Activated CD8-positive, alpha-beta memory T cell treated with anti-CD3 and anti-CD28 coated beads for 48 hours (primary cell): ENCODE measurements at places on chromosomes 11 and 22.

GRCh38 chr22:46748908-46749675 lies 11.0 kb upstream of the CERK start:
- no peak for DNase-seq

GRCh38 chr22:30132290-30132996 lies 52.2 kb downstream of the HORMAD2 start:
- no peak for DNase-seq

GRCh38 chr11:104668797-104669463 lies 229.3 kb downstream of the CASP12 start:
- DNase-seq = no peak

GRCh38 chr11:32316858-32317642 lies 118.3 kb downstream of the WT1 start:
- no peak for DNase-seq

DNA sequence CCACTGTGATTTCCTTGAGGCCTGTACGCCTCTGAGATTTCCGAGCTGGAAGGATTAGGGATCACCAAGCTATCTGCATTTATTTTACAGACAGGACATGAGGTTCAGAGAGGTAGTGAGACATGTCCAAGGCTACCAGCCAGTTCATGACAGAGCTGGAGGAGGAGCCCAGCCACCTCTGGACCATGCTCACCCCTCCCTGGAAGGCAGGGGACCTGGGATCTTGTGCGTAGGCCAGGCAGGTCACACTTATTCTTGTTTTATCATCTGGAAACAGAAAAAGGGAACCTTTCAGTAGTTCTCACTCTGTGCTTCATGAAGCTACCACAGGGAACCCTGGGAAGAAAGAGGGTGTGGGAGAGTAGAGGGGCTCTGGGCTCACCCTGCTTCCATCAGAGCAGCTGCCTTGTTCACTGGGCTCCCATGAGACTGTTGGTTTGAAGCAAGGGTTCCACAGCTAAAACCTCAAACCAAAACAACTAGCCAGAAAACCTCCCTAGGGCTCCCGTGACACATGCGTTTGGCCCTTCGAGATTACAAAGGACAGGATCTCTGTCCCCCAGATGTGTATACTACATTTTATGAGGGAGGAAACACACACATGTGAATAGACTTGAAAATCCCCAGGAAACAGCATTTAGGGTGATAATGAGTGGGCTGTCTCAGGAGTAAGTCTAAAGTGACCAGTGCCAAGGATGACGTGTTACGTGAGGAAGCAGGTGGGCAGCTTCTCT lies 106.4 kb downstream of the DSCAML1 start:
- no peak for DNase-seq

- no peak for DNase-seq
These were observed 1.2 kb downstream of the FAM89B start for GRCh38 chr11:65573391-65574079.

DNA sequence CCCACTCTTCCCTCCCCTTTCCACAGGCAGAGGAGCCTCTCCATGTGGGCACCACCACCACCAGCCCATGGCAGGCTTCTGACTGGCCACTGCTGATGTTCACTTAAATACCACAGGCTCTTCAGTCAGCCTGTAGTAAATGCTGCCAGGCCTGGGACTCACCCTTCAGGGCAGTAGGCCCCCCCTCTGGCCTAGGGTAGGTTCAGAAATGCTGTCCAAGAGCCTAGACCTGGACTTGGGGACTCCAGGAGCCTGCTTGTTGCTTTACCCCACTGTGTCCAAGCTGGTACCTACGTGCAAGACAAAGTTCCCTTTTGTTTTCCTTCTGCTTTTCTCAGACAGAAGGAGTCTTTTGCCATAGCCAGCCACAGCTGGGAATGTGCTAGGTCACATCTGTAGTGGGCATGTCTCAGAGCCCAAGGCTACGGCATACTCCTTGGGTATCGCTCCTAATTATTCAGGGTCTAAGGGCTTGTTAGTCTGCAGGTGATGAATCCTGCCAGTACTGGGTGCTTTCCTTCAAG lies 38.6 kb downstream of the TMEM135 start:
- no peak for DNase-seq

DNA sequence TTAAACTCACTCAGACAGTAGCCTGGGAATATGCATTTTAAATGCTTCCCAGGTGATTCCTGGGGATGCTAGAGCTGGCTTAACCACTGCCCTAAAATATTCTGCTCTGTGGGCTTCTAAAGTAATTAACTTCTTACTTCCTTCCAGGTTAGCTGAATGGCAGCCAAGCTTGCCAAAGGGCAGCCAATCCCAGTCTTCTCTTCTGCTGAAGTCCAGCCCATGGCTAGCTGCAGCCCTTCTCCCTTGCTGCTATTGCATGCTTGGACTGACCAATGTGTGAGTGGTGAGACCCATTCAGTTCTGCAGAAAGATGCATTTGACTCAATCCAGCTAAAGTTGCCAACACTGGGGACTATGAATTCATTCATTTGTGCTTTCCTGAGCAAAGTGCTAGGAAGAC lies 411.9 kb downstream of the SOX6 start:
- DNase-seq = no peak

DNA sequence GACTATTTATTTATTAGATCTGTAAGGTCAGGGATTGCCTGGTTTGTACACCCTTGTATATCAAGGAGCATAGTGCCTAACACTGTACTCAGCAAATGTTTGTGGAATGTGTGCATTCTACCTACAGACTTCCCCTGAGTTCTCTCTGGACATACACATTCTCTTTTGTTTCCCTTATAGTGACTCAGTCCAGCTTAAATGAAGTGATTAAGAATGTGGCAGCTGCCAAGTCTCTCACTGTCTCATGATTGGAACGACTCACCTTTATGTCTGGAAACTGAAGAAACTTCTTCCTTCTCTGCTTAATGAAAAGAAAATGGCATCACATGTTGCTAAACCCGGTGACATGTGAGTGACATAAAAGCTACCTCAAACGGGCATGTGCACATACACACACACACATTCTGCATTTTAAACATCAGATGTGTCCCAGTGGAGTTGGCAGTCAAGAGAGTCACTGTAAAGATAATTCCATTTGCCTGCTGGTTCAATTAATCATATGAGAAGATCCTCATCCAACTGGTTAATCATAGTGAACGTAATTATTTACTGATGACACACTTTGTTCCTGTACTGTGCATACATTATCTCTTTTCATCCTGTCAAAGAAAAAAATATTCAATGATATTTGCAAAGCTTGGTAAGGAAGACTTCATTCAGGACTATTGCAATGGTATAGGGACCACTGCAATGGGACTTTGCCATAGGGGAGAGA lies 42.8 kb downstream of the GLYAT start:
- no peak for DNase-seq

GRCh38 chr11:18384157-18384641 lies 10.2 kb upstream of the LDHA start:
- DNase-seq = no peak

GRCh38 chr11:101583251-101584128 lies at the start of gene TRPC6:
TSS of gene TRPC6 (minus strand) at chr11:101584007. CDS start at chr11:101583503, 504 bp downstream.
- no peak for DNase-seq

- no peak for DNase-seq
These were observed 49.5 kb downstream of the IGF2 start for GRCh38 chr11:2089536-2090165.

GRCh38 chr22:39745789-39746188 lies 147.8 kb downstream of the ENTHD1 start:
- DNase-seq = no peak
